NCI-H1694 (cell line): ENCODE measurements at places on chromosomes 1 and 21.

GRCh38 chr1:235920596-235921375 lies 54.1 kb upstream of the LYST start:
- no peak for DNase-seq

DNA sequence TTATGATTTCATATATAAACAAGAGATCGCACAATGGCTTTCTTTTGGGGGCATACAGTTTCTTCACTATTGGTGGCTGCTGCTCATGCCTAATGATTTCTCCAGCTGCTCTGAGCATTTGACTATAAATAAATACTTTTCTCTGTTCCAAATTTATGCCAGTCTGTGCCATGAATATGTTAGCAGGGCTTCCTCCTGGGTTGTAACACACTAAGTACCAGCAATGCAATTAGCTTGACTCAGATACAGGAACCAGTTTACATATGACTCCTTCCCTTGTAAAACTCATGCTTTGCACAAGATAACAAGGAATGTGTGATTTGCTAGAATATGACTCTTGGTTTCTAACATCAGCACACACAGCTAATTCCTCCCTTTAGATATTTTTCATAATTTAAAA lies 1629.7 kb downstream of the NCAM2 start:
- no peak for DNase-seq

- DNase-seq: no peak
These were observed 849.8 kb downstream of the USP25 start for GRCh38 chr21:16579538-16579937.

DNA sequence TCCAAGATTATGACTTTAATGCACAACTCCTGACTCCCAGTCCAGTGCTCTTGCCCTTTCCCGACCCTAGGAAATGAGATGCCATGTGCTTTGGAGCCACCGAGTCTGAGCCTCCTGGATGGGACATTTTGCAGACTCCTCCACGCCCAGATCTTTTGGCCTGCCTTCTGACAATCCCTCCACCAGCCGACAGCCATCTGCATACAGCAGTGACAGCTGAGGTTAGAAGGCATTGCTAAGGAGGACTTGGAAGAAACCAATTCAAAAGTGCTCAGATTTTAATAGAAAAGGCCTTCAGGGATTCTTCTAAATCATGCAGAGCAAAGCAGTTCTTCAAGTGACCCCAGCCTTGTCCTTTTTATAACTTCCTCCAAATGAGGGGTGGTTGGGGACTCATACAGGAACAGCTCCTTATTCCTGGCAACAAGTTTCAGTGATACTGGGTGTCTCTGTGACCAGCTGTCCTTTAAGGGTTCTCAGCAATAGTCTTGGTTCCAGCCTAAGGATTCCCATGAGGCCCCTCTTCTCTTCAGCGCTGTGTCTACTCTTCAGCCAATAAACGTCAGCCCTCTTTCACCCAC lies 369.3 kb downstream of the PBX1 start:
- DNase-seq: no peak

GRCh38 chr1:110684491-110684890 lies 9.8 kb upstream of the KCNA3 start:
- no peak for DNase-seq

- DNase-seq: no peak
These were observed 47.3 kb downstream of the LPGAT1 start for GRCh38 chr1:211783266-211783665.

GRCh38 chr21:31132574-31133242 lies 94.4 kb upstream of the KRTAP19-8 start:
- DNase-seq: no peak

DNA sequence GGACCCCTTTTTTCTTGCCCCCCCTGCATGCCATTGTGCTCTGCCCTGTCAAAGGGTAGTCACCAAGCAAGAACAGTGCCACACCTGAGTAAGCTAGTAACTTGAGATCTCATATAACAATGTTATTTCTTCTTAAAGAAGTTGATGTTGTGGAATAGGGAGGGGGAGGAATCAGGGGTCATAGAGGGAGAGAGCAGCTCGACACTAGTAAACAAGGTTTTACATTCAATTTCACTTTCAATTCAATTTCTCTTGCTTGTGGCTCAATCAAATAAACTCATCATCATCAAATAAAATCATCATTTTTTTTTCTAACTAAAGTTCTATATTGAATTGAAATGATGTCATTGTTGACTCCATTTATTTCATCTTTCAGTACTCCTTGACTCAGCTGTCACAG lies 106.4 kb downstream of the CRB1 start:
- no peak for DNase-seq

DNA sequence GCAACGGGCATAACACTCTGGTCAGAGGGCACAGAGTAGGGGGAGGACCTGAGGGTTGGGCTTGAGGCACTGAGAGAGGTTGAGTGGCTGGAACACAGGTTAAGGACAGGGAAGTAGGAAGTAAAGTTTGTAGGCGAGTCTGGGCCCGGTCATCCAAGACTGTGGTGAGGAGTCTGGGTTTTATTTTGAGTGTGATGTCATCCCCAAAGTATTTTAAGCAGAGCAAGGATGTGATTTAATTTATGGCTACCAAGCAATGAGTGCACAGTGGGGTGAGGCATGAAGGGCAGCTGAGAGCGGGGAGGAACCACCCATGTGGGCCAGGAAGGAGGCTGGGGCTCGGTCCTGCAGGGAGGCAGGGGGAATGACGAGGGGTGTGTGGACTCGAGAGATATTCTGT lies 11.2 kb upstream of the VWA5B1 start:
- no peak for DNase-seq

GRCh38 chr1:203124546-203125317 lies 2.8 kb upstream of the ADORA1 start:
- DNase-seq: no peak

GRCh38 chr1:18249631-18250030 lies 142.0 kb downstream of the IGSF21 start:
- DNase-seq: peak; percentile 26

DNA sequence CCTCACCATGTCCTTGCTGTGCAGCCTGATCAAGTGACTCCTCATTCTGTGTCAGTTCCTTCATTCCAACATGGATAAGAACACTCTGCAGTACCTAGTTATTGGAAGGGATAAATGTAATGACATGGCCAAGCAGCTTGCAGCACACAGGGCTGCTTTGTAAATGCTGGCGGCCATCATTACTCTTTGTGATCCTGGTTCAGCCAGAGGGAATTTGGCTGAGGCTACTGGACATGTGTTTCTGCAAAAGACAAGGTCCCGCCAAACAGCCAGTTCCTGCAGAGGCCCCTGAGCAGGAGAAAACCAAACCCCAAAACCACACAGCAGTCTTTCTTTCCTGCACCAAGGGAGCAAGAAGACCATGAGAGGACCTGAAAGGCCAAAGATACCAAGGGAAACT lies 495.8 kb downstream of the AJAP1 start:
- no peak for DNase-seq

- peak; percentile 27 for DNase-seq
These were observed 20.9 kb upstream of the ZNF678 start for GRCh38 chr1:227542153-227543120.

- DNase-seq: peak; percentile 82
These were observed 143.5 kb upstream of the USH2A start for GRCh38 chr1:216566641-216567205.

DNA sequence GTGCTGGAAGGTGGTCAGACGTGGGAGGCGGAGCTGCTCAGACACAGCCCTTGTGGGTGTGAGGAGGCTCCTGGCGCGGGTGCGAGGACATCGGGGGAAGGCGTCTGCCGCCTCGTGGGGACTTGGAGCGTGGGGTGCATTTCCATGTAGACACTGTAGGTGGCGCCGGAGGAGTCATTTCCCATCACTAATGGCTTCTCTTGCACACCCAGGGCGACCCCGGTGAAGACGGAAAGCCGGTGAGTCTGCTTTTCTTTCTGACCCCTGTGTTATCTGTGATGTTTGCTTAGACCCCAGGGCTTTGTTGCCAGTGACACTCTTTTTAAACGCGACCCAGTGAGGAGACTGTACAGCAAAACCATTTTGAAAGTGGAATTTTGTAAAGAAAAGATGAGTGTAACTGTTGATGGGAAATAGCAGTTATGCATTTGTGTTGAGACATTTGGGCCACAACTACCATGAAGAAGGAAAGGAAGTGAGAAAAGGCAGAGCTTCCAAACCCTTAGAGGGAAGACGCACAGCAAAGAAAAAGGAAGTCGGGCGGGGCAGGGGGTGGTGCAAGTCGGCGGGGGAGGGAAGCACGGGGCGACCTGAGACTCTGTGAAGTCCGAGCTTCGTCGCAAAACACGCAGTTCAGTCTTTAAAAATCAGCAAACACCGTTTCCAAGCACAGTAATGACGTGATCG lies 64.0 kb downstream of the SLC19A1 start:
- DNase-seq: peak; percentile 62
